ENCODE measurements at places on chromosomes 6 and 20.

GRCh38 chr6:16694781-16695578, 66.3 kb downstream of the ATXN1 start:
- DNase-seq, result no peak

GRCh38 chr6:151498327-151498726, 4.5 kb downstream of the CCDC170 start:
- DNase-seq, result no peak

- no peak for DNase-seq
Observed at GRCh38 chr20:63343460-63344445, 17.4 kb downstream of the CHRNA4 start.

DNA sequence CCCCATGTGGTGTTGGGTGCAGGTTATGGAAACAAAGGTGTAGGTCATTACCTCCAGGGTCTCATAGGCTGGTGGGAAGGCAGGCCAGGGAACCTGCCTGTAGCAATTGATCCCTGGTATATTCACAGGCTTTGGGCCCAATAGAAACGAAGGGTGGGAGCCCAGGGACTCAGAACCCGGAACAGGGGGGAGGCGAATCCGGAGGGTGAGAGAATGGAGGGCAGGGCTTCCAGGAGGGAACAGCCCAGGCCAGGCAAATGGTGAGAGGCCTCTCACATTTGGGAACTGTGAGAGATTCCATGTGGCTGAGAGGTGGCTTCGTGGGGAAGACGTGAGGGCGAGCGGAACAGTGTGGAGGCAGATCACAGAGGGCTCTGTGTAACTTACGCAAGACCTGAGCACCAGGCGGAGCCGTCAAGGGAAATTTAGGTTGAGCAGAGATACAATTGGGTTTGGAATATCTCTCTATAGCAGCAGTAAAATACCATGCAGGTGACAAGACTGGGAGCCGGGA, 267.1 kb downstream of the ERMARD start:
- no peak for DNase-seq

DNA sequence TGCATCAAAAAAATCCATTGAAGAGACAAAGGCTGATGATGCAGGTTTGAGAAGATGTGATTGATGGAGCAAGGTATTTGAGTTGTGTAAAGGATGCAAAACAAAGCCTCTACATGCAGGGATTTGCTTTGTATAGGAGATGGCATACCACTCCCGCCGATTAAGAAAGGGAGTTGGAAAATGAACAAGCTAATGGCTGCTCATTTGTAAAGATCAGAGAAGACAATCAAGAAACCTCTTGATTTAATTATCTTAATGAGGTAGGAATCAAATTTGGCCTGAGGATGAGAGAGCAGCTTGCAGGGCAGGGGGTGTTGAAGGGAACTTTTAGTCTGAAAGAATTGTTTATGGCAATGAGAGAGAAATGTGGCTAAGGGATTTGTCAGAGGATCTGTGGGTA, 448.2 kb upstream of the ADGRB3 start:
- no peak for DNase-seq

- DNase-seq, result no peak
Observed at GRCh38 chr6:34671367-34671766, 25.2 kb downstream of the ILRUN start.

DNA sequence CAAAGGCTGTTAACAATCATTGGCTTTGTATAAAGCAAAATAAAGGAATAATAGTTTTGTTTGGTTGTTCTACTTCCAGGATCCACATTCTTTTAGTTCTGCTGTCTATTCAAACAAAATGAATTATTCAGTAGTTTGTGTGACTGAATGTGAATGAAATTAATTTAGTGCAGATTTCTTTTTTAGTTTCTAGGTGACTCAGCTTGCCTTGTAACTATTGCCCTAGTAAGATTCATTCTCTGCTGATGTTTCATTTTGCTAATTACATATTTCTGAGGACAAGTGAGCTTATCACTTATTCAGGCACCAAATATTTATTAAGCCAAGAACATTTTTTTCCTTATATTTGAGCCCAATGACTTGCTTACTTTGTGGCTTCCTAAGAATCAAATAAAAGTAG, 46.5 kb upstream of the RIPOR2 start:
- DNase-seq, result no peak

- no peak for DNase-seq
Observed at GRCh38 chr20:58497076-58497641, 18.0 kb downstream of the APCDD1L start.

DNA sequence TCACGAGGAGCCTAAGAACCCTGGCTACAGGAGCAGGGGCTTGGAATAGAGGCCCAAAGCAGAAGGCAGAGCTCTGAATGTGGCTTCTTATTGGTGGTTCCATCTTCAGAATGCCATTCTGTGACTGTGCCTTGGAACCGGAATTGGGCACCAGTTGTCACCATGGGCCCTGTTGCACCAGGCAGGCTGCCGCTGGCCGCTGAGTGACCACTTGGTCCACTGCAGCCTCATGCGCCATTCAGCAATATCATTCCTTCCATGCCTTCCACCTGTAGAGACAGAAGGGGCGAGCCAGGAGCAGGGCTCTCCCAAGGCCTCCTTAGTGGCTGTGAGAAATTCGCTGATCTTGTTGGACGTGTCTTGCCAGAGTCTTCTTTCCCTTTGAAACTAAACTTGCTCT, 270.3 kb upstream of the CHD6 start:
- DNase-seq, result no peak

- no peak for DNase-seq
Observed at GRCh38 chr20:59182401-59183044, 18.9 kb downstream of the ZNF831 start.

DNA sequence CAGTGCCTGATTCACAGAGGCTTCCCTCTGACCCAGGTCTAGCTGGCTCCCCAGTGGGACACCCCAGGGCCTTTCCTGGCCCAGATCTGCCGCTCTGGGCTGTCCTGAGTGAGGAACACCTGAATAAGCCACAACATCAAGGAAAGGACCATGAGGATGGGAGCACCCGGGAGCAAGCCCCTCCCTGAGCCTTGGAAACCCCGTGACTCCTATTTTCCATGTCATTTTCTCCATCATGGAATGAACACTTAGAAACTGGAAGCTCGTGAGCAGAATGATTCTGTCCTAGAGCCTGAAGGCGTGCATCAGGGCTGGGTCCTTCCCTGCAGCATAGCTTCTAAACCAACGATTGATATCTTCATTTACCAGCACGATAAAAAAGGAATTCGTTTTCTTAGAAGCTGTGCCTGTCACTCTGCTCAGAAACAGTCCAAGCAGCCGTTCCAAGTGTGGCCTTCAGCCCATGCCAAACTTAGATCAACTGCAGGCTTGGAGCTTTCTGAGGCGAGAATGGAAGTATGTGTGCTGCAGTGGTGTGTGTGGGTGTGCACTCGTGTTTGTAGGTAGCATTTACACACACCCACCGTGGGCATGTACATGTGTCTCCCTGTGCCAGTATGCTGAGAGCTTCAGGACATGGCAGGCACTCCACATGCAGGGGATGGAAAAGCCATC, 83.2 kb upstream of the FOXC1 start:
- DNase-seq, result no peak

GRCh38 chr6:88238901-88239300, 72.8 kb upstream of the CNR1 start:
- no peak for DNase-seq

DNA sequence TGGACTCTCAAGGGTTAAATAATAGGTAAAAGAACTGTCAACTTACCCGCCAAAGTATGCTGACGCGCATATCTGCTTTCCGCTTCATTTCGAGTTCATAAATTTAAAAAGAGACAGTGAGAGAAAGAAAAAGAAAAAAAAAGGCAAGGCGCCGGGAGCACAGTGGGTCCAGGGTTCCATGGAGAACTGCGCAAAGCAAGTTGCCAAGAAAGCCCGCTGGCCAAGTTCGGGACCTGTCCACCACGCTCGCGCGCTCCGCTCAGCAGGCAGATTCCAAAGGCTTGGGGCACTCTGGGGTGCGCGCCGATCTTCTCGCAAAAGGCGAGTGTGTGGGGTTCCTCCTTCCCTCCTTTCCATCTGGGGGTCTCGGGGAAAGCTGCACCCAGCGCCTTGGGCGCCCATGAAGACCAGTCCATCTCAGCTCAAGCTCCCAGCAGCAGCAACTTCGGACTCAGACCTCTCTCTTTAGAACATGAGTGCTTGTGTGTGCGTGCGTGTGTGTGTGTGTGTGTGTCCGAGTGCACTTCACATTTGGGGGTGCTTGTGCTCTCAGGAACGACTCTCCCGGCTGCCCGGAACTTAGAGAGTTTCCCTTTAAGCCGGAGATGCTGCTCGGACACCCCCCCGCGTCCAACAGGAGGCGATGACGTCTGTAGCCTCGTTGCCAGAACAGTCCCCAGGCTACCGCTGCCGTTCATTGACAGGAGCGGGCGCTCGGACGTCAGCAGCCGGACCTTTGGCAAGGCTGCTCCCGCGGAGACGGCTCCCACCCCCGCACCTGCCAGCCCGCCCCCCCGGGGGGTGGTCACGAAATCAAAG, 180.0 kb downstream of the TBXT start:
- DNase-seq, result peak; percentile 56

DNA sequence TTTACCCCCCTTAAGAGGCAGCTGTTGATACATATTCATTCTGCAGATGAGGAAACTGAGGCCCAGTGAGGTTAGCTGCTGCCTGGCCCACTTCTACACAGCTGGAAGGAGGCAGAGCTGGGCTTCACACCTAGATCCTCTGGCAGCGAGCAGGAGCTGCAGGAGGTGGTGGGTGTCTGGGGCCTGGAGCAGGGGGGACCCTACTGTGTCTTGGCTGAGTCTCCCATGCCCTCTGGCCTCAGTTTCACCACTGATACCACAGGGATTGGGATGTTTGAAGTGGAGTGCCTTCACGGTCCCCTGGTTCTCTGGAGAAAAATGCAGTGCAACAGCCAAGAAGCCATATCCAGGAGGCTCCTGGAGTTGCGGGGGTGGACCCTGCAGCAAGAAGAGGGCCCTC, 8.2 kb upstream of the BPIFA2 start:
- DNase-seq, result no peak

GRCh38 chr20:60101201-60101890, 143.1 kb downstream of the CDH26 start:
- DNase-seq, result no peak

DNA sequence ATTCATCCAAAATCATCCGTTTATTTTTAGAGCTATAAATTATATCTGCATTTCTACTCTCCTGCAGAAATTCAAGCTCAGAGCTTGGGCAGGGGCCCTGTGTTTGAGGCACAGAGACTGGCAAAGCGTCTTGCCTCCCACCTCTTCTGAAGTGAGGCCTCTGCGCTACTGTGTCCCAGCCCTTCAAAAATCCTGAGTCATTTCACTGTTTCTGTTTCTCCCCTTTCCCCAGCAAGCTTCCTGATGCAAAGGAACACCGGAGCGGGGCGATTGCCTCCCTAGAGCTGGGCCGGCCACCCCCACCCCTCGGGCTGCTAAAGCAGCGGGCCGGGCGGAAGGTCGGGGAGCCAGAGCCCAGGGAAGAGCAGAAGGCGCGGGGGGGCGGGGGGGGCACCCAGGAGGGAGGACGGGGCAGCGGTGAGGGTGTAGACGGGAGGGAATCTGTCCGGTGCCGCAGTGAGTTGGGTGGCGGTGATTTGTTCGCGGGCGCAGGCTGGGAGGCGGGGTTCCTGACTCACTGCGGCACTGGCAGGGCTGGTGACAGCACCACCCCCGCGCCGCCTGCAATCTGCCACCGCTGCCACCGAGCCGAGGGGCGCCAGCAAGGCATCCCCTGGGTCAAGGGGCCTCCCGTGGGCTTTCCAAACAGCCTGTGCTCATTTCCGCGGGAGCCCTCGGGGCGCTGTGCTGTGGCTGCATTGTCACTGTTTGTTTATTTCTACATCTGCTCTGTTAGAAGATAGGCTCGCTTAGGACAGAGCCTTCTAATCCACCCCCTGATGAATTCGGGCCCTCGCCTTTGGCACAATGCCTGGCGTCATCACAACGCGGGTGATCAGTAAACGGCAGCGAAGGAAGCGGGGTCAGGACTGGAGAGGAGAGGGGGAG, 46.5 kb upstream of the SNAP25 start:
- DNase-seq, result no peak

DNA sequence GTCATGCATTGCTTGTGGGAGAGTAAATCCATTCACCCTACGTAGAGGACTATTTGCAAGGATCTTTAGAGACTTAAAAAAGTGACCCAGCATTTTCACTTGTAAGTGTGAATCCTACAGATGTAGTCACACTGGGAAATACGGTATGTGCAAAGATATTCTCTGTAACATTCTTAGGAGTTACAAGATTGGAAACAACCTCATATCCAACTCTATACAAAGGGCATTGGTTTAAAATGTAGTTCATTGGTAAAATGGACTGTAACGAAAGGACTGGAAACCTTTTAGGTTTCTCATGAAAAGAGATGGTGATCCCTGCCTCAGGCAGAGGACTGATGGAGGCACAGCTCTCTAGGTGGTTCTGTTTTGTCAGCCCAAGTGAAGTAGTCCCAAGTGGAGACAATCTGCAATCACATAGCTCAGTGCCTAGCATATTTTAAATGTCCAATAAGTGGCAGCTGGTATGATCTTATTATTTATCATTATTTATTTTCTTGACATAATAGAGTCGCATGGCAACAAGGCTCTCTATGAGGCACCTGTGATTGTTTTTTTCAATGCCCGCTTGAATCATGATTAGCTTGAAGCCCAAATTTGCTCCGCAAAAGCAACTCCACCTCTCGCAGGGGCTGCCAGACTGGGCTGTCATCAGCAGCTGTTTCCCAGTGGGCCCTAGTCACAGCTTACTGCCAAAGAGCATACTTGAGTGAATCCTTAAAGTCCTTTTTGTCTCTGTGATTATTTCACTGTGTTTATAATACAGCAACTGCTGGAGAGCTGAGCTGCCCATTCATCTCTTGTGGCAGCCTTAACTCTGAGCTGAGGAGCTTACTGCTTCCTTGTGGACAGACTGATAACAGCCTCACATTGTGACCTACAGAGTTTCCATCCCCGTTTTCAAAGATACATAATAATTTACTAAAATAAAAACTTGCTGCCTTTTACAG, 19.8 kb upstream of the ENPP1 start:
- no peak for DNase-seq

GRCh38 chr6:16799279-16800193, 38.3 kb upstream of the ATXN1 start:
- DNase-seq, result no peak

GRCh38 chr6:88982720-88983119, 19.3 kb upstream of the RNGTT start:
- no peak for DNase-seq

GRCh38 chr6:41955412-41955811, 13.8 kb upstream of the CCND3 start:
- no peak for DNase-seq
